ENCODE measurements at places on chromosomes 4 and X. TPM values are rescaled to one million over a fixed set of nuclear protein-coding genes. Genes with fewer than 3 reads are reported as not detected.

DNA sequence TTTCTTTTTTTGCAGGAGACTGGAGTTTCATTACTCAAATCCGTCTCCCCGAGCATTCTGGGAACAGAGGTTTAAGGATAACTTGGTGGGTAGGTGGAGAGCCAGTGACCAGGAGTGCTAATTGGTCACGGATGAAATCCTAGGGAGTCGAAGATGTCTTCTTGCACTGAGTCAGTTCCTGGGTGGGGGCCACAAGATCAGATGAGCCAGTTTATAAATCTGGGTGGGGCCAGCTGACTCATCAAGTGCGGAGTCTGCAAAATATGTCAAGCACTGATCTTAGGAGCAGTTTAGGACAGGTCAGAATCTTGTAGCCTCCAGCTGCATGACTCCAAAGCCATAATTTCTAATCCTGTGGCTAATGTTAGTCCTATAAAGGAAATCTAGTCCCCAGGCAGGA, 741.3 kb downstream of the PCDH7 start:
- DNase-seq = peak; percentile 71

GRCh38 chr4:21815651-21816377, 132.8 kb downstream of the KCNIP4 start:
- DNase-seq = no peak

The NHSL2 gene
- total RNA-seq = not detected

The WAS gene
- total RNA-seq = not detected

The EVC2 gene
- 11.0 TPM for total RNA-seq

DNA sequence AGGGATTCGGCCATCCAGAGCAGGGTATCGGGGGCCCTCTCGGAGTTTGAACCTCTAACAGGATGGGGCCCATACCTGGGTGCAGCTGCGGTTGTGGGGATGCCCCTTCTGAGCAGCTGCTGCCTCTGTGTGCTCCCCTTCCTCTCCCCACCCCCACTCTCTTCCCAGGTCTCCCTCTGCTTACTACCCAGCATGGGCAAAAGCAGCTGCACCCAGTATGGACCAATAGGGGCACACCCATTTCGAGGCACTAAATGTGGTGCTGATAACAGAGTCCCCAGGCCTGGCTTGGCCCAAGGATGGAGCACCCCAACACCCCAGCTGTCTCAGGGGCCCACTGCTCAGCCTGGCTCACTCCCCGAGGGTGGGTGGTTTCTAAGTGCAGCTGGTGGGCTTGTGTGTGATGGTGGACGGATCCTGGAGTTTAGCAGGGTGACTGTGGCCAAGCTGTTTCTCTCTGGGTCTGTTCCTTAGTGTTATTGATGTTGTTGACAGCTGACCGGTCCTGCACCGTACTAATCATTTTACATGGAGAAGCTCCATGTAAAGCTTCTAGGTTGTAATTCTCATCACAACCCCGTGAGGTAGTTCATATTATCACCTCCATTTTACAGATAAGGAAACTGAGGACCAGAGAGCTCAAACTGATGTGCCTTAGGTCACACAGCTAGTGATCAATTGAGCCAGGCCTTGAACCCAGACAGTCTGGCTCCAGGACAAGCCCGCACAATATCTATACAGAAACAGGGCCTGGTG, 13.1 kb upstream of the KIAA0232 start:
- no peak for DNase-seq

GRCh38 chrX:131821945-131822622, 201.0 kb upstream of the STK26 start:
- DNase-seq = peak; percentile 69

GRCh38 chr4:37664696-37665095, 21.5 kb downstream of the RELL1 start:
- DNase-seq = no peak

DNA sequence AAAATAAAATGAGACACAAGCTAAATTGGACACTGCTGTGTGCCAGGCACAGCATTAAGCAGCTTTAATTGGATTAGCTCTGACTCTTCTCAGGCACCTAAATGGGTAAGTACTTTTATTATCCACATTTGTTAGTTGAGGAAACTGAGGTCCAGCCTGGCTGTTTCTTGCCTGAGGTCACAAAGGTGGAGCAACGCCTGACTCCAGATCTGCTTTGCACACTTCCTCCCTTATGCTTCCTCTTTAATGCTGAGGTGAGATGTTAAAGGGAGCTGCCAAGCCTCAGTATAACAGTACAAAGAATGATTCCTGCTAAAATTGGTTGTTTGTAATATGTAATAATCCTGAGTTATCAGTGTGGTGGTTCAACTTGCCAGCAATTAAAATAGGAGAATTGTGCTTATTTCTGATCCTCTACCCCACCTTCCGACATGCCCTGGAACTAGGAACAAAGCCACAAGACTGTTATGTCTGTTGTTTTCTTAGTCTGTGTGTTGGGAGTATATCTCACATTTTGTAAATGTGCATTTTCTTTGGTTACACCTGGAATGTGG, 74.4 kb downstream of the AFF1 start:
- no peak for DNase-seq

DNA sequence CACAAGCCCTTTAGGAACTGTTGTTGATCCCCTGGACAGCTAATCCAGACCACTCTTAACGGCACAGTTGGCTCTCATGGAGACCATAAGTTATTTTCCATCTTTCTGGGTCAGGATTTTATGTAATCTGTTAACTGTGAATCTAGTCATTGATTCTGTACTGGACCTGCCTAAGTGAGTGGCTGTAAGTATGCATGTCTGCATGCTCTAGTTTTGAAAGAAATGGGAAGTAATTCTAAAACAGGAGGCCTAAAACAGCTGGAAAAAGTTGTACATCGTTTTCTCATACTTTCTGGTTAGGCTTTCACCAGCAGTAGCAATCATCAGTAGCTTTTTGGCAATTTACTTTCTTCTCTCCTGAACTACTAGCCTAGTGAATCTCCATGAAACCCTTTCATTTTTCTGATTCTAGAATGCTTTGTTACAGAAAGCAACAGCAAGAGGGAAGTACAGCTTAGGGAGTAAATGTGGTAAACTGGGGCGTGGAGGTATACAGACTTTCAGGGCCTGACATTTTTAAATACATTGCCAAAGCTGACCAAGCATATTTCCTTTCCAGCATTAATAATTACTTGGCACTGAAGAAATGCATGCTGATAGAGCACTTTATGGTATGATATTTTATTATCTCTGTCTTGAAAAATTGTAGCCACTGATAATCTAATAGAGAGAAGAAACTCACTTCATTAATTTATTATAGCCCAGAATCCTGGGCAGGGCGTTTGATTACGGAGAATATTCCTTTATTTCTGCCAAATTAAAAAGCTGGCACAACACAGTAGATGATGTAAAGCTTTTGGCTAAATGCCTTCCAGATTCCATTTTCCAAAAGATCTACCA, 202.7 kb downstream of the BANK1 start:
- no peak for DNase-seq

DNA sequence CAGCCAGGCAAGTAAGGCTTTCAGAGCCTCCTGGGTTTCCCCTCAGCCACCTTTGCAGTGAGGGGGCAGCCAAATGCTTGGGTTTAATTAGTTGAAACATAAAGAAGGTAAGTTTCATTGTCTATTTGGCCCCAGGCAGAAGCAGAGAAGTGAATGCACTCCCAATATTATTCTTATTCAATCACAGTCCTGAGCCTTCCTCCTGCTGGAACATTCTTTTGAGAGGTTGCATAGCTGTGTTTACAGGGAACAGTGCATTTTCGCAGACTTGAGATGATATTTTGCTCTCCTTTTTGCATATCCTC, 13.9 kb downstream of the SLC2A9 start:
- no peak for DNase-seq

DNA sequence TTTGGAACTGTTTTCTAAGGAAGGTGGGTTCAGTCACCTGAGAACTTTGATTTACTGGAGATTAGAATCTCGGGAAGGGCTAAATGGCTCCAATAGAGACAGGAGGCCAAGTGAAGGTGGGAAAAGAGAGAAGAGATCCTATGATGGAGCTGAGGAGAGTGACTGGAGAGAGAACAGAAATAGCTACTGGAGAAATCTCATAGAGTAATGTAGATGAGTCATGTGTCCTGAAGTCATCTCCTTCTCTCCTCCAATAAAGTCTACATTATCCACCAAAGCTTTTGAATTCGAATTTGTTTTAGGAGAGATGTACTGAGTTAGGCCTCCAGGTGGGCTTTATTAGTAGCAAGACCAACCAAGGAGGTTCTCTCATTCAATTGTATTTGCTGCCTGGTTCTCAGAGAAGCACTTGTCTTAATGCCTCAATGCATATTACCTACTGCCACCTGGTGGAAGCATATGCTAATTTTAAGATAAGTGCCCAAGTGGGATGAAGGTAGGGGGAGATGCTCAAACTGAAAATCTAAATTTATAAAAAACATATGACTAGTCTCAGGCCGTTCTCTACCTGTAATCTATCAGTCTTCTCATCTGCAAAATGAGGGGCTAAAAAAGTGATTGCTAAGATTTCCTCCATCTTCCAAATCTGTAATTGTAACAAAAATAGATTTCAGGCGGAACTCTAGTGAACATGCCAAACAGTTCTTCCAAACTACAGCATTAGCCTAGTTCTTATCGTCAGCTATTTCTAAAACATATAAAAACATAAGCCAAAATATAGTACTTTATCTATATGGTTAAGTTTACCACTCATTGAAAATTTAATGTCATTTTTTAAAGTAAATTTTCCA, 24.4 kb downstream of the TXK start:
- peak; percentile 54 for DNase-seq

- no peak for DNase-seq
Observed at GRCh38 chr4:6307230-6307629, 37.6 kb downstream of the WFS1 start.

The YIPF6 gene
- total RNA-seq = 31.9 TPM

The SEC24D gene
- total RNA-seq = 91.5 TPM

DNA sequence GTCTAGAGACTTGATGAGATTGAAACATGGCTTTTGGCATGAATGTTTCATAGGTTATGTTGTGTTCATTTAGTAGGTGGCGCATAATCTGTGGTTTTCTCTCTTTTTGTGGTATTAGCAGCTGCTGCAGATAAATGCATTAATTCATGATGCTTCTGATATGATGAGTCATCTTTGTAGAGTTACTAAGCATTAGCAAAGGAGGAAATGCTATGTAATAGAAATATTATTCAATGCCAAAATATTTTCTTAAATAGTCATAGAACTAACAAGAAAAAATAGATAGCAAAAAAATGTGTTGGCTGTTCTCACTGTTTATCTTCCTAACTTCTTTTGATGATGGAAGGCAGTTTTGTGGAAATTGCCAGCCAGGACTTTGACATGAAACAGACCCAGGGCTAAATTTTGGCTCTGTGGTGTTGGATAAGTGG, 3.6 kb downstream of the ZXDB start:
- DNase-seq = peak; percentile 77

GRCh38 chr4:33078145-33078544, 2358.0 kb downstream of the PCDH7 start:
- no peak for DNase-seq

DNA sequence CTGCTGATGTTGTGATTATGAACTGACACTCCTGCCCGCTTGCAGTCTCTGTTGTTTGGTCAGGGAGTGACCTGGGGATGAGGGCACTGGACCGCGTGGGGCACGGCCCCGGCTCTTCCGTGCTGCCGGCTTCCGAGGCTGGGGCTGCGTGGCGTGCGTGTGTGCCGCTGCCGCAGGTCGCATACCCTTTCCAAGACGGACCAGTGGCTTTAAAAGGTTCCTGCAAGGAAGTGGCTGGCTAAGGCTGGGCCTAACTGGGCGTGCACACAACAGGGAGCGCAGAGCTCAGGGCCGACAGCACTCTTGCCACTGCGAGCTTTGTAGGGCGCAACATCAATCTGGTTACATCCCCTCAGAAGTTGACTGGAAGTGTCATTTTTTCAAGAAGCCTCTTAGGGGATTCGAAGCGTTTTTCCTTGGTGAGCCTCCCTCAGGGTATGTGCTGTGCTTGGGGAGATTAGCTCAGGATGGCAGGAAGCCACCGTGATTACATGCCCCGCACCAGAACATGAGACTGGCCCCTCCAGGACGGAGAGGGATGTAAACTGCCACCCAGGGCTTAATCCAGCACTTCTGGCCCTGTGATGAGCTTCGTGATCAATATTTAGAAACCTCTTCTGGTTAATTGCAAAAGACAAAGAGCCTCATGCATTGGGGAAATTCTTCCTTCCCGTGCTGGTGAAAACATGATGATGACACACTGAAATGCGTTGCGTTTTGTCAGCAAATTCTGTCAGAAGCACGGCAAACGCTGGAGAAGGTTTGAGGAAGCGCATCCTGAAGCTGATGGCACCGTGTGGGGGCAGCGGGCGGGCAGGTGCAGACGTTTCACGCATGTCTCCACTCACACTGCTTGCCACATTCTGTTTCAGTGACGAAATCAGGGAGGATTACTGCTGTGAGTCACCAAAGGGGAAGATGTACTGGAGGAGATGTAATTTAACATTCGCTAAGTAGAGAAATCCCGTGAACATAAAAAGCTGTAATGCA, 11.1 kb downstream of the MAEA start:
- DNase-seq = peak; percentile 86

DNA sequence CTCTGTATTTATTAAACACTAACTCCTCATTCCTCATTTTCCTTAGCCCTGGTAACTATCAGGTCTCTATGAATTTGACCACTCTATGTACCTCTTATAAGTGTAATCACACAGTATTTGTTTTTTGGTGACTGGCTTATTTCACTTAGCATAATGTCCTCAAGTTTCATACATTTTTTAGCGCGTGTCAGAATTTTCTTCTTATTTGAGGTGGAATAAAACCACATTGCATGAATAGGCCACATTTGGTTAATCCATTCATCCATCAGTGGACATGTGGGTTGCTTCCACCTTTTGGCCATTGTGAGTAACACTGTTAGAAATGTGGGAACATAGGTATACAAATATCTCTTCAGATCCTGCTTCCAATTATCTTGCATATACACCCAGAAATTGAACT, 341.2 kb upstream of the BOD1L1 start:
- DNase-seq = peak; percentile 39

DNA sequence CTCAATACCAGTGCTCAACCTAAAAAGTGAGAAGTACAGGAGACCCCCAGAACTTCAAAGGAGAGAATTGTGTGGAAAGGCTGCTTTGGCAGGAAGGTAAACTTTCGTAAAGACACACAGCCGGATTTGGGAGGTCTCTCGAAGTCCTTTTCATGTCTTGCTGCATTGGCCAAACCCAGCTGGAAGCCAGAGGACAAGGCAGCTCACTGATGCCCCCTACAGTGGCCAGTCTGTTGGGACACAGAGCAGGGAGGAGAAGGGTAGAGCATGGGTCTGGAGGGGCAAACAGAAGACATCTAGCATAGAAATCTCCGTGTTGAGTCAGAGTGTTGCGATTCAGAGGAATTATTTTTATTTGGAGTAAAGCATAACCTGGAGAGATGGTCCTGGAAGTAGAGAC, 198.9 kb downstream of the ANK2 start:
- DNase-seq = no peak

DNA sequence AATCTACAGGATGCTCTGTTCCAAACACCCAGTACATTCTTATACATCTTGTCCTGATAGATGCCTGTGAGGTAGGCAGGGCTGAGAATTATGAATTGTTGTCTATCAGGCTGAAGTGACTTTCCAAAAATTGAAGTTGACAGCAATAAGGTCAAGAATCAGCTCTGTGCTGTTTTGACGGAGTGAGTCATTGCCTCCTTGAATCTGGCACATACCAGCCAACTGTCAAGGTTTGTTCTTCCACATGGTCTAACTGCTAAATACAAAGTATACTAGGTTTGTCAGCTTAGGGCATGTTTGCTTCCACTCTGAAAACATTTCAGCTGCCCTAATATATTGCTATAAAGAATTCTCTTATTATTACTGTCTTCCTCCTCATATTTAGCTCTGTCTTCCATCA, 32.3 kb downstream of the SH3RF1 start:
- DNase-seq = peak; percentile 51

The WDR17 gene
- total RNA-seq = 0.42 TPM

GRCh38 chrX:53241558-53241957, 16.6 kb upstream of the KDM5C start:
- no peak for DNase-seq

The PPEF1 gene
- not detected for total RNA-seq

The HTR2C gene
- total RNA-seq = under 0.01 TPM
